NCI-H2081 (cell line): ENCODE measurements at places on chromosomes 7 and 10.

DNA sequence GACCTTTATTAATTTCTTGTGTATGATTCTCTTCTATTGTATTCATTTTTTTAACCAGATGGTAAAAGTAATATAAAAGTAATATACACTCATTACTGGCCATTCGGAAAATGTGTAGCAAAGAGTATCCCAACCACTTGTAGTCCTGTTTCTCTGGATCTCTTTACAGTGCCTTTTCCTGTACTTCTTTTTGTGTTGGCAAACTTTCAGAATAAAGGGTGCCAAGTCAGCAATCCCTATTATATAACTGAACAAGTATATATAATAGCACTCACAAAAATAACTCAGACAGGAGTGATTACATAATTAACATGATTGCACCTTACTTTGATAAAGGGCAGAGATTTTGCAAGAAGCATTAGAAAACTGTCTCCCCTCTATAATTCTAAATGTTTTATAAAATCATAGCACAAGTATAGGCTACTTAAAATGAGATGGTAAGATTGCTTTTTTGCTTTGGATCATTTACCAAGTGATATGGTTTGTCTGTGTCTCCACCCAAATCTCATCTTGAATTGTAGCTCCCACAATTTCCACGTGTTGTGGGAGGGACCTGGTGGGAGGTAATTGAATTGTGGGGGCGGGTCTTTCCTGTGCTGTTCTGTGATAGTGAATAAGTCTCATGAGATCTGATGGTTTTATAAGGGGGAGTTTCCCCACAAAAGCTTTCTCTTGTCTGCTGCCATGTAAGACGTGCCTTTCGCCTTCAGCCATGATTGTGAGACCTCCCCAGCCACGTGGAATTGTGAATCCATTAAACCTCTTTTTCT is 41.5 kb upstream of the EPC1 start:
- no peak for DNase-seq

DNA sequence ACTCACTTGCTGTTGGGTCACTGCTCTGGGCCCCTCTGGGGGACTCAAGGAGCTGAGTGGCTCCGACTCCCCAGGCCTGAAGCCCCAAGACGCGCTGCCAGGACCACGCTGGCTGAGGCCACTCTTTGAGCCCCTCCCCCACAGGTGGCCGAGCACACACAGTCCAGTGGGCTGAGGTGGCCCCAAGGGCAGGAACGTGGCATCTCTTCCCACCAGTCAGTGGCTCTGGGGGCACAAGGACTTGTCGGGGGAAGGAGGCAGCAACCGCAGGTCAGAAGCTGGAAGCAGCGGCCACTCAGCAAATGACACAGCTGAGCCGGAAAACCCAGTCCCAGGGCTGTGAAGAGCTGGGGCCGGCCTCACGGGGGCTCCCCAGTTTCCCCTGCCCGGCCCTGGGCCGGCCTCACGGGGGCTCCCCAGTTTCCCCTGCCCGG is 24.1 kb downstream of the GRIFIN start:
- DNase-seq: no peak

DNA sequence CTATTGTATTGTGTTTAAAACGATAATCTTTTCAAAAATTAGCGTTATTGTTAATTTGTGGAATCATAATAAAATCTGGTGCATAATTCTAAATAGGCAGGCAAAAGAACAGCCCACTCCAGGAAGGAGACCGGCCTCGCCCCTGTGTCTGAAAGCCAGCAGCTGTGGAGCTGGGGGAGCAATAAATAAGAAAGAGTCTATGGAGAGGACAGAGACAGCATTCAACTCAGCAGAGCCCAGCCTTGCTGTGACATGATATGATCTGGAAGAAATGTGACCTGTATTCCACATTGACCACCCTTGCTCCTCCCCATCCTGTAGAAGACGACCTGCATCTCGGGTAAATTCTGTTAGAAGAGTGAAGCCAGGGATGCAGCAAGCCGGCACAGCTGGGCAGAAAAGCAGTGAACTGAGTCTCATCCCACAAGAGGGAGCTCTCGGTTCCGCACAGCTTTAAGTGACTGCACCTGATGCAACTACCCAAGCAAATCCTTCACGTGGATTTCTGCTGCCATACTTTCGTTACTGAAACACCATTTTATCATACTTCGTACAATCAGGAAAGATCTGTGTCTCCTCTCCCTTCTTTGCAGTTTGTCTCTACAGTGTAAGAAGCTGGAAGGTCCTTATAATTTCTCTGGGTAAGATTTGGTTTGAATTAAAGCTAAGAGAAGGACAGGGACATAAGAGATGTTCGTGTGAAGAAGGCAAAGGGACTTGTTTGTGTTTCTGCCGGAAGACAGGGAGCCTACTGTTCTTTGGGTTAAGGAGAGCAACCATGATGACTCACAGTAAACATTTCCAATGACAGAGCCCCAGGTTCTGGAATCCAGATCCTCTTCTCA is 427.1 kb downstream of the GPAM start:
- peak; percentile 0 for DNase-seq

DNA sequence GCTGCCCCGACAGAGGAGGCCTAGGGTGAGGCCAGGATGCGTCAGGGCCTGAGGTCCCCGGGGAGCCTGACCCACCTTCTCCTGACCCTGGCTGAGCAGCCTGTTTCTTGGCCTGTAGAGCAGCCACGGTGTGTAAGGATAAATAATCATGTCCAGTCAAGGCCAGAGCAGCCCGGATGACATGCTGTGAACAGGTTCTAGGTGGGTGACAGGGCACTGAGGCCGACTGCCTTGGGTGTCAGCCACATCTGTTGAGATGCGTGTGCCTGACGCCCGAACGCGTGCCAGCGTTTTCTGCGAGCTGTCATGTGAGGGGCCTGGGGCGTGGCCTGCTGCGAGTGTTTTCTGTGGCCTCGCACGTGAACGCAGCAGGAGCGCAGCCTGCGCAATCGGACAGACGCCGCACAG is 118.3 kb downstream of the FAM53B start:
- no peak for DNase-seq

DNA sequence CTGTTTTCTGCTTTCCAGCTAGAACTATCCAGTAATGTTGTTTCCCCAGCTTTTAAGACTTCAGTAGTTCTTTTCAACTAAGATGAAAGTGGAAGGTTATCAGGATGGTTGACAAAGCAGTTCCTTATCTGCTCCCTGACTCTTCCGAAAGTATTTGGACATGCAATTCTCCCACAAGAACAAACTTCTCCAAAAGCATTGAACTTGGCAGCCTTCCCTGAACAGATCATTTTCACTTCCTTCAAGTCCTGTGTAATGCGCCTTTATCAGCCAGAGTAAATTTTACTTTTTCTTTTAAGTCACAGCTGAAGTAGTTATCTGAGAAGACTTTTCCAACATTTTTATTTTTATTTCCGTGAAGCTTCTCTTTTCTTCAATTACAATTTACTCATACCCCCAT is 39.7 kb downstream of the CDC14C start:
- no peak for DNase-seq

DNA sequence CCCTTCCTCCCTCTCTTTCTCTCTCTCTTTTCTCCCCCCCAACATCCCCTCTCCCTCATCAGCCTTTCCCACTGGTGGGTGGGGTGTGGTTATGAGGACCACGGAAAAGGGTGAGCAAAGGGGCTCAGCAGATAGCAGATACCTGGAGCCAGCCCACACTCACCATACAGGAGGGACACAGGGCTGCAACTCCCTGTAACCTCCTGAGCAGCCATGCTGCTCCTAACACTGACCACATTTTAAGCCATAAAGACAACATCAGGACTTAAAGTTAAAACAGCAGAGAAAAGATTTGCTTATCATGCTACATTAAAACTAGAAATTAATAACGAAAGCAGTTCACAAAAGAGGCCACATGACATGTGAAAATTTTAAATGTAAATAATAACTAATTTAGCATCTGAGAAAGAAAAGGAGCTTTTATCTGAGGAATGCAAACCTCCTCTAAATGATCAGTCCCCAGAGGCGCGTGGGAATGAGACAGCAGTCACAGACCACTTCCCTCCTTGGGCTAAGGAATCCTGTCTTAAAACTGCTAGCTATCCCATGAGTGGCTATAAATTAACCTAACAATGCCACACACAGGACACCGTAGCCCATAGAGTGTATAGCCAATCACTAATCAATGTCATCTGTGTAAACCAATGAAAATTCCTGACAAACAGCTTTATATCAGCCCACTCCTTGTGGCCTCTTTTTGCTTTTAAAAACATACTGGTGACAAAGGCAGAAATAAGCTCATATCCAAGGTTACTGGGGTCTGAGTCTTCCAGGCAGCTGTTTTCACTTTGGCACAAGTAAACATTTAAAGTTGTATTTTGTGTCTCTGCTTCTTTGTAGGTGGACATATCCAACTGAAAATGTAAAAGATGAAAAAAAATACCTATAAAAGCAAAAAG is 33.3 kb downstream of the PKD1L1 start:
- no peak for DNase-seq

DNA sequence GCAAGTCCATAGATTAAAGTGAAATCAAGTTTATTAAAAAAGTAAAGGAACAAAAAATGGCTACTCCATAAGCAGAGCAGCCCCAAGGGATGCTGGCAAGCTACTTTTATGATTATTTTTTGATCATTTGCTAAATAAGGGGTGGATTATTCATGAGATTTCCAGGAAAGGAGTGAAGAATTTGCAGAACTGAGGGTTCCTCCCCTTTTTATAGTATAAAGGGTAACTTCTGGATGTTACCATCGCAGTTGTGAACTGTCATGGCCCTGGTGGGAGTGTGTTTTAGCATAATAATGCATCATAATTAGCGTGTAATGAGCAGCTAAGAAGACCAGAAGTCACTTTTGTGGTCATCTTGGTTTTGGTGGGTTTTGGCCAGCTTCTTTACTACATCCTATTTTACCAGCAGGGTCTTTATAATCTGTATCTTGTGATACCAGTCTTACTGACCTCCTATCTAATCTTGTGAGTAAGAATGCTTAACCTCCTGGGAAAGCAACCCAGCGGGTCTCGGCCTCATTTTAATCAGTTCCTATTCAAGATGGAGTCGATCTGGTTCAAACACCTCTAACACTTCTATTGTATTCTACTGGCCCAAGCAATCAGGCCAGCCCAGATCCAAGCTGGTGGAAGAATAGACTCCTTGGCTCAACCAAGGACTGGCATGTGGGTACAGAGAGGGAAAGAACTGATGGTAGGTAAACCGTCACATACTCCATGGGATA is 87.9 kb upstream of the NPSR1 start:
- no peak for DNase-seq

DNA sequence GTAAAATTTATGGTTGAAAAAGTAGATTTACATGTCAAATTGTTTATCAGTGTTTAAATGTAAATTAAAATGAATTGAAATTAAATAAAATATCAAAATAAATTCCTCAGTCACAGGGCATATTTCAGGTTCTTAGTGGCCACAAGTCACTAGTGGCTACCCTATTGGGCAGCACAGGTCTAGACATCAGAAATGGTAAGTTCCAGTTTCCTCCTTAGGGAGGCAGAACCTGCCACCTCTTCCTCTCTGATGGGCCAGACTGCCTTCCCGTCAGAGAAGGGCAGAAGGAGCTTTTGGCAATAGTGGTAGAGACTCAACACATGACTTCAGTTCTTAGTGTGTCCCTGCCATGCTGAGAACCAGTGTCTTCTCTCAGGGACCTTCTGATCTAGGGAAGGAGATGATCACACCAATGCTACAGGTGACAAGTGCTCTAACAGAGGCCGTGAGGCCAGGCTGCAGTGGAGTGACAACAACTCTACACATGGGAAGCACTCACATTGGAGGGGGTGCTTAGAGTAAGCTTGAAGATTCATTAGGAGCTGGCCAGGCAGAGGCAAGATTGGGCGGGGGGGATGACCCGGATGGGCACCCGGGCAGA is 14.4 kb upstream of the PCBD1 start:
- no peak for DNase-seq

DNA sequence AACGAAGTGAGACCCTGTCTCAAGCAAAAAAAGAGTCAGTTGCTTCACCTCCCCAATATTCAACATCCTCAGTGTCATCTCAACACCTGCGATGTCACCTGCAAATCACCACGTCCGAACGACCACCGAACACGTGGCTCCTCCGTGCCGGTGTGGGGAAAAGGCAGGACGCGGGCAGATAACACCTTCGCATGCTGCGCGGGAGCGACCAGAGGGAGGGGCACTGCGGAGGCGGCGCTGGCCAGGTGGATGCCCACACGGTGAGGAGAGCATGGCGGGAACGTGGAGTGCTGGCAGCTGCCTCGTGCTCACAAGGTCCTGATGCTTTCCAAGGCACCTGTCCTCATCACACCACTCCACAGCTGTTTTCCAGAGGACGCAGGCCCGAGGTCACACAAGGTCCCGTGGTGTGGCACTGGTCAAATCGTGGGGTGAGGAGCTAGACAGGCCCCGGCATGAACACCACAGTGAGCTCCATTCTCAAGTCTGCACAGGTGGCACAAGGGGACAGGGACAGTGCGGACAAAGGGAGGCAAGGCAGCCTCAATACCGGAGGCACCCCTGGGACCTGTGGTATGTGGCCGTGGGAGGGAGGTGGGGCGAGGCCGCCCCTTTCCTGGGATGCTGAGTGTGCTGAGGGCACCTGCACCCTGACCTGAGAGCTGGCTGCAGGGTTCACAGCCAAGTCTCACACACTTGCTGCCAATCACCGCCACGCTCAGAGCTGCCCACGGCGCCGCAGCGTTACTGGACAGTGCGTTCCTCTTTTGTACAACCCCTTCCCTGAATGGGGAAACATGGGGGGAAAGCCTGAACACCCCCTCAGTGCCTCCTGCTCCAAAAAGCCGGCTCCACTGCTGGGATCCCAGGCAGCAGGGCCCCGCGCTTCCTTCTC is 13.0 kb downstream of the TUBGCP2 start:
- DNase-seq: no peak

DNA sequence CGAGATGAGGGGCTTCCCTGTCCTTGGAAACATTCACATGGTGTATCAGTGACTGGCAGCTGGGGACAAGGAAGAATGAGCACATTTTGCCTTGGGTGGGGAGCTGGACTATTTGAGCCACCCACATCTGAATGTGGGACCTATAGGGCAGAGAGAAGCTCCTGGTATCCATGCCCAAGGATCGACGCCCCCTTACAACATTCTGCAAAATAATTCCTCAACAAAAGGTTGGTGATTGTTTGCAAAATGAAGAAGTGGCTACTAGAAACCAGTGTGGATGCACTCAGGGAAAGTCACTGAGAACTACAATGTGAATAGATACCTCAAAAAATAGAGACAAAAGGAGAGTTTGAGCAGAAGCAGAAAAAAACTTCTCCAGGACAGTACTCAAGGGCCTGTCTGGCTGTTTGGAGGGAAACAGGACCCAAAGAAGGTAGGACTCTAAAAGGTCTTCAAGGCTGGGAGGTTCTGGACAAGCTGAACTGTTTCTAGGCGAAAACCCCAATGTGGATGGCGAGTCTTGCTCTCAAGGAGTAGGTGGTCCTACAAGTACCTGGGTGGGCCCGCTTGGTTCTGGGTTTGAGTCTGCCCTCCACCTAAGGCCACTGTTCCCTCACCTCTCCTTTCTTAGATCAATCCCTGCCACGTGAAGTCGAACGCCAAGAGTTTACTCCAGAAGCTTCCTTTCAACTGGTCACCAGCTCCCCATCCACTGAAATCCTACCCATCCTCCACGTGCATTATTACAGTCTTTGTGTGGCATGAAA is 125.0 kb upstream of the ZNF746 start:
- no peak for DNase-seq

GRCh38 chr7:95471071-95471470 is 14.7 kb upstream of the ASB4 start:
- peak; percentile 46 for DNase-seq

GRCh38 chr10:59831658-59832503 is 74.5 kb downstream of the CCDC6 start:
- no peak for DNase-seq
